Right renal cortex interstitium (tissue), 3 donors: ENCODE measurements at places on chromosomes 4 and X. TPM values are rescaled to one million over a fixed set of nuclear protein-coding genes. Genes with fewer than 3 reads are reported as not detected.

The CENPVL1 gene
- 0.24 TPM for polyA plus RNA-seq

The INTU gene
- 26.9 TPM for polyA plus RNA-seq

The NUDT10 gene
- polyA plus RNA-seq, result 11.6 TPM

DNA sequence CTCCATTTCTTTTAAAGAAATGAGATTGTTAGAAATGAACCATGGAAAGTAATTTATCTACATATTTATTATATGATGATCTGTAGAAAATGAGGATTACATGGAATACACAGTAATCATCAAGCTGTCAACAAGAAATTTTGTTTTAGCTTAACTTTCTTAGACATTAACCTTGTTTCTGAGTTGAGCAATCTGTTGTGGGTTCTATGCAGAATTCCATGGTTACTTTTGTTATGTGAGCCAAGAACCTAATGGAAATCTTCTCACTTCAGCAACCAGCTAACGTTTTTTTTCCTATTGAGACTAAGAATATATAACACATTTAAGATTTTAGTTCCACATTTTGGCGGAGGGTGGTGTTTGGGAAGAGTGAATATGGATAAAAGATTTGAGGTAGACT is 136.1 kb upstream of the SLC4A4 start:
- no peak for DNase-seq

GRCh38 chrX:30183554-30183953 is 31.8 kb upstream of the MAGEB2 start:
- no peak for DNase-seq

DNA sequence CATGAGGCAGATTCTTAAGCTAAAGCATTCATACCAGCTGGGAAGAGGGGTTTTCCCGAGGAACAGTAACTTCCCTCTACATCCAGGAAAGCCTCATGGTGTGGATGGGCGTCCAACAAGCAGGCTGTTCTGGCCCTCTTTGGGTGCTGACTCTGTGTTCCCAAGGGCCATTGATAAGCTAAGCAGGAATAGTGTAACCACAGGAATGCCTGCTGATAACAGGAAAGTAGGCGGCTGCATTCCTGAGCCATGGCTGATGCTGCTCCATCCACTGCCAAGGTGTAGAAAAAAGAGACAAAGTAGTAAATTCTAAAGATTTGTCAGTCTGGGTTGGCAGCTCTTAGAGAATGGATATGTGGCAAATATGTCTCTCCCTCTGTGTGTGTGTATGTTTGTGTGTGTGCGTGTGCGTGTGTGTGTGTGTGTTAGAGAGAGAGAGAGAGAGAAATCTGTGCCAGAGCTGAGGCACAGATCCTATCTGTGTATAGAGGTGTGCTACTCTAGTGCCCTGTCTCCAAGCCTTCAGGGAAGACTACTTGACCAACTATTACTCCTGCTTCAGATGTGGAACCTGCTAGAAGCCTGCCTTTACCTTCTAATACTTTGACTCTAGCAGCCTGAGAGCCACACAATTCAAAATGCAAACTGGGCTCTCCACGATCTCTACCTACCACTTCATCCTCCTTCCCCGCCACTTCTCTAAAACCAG is 353.1 kb upstream of the NR3C2 start:
- DNase-seq, result no peak
